ENCODE measurements at places on chromosomes 1 and 21.
A peak's percentile ranks its signal among the peaks of the same experiment; 100 is the strongest.

GRCh38 chr1:235625340-235625739 is 24.2 kb downstream of the GNG4 start:
- DNase-seq: no peak

DNA sequence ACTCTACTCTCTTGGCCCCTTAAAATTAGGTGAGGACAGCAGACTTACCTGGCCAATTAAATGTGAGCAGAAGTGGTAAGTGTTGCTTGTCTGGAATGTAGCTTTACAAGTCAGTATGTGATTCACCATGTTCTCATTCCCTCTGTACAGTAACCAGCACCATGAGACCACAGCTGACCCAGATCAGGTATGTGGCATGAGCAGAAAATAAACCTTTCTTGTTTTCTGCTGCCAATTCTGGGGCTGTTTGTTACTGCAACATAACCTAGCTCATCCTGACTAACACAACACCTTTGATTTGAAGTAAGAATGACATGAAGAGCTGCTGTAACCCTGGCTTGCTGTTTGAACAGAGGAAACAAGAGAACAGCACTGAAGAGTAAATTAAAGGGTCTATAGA is 24.9 kb downstream of the ITPKB start:
- DNase-seq: no peak

GRCh38 chr21:18716578-18717138 is 313.1 kb upstream of the TMPRSS15 start:
- no peak for DNase-seq

DNA sequence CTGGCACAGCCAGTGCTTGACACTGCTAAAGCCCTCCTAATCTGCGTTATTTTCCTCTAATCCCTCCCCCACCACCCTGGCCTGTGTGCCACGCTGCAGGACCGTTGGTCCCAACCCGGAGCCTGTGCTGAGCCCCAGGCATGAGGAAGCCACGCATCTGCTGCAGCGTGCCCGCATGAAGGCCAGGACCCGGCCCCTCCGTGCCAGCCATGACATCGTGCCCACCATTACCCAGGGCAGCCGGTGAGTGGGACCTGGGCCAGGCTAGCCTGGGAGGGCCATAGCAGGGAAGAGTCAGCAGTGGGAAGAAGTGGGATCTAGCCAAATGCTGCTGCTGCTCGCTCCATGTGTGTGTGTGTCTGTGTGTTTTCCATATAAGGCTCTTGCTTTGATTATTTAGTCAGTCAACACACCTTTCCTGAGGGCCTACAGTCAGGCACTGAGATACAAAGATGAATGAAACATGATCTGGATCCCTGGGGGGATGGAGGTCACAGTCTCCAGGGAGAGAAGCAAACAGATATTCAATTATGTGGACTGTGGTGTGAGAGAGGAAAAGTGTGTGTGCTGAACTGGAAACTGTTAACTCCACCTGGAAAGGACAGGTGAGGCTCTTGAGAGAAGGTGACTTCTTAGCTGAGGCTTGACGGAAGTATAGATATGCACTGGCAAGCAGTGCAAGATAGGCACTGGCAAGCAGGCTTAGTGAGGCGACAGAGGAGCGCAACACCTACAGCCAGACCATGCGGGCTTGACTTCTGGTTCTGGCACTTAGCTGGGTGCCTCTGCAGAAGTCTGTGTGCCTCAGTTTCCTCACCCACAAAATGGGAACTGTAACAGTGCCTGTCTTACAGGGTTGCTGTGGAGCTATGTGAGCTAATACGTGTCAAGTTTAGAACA is 15.9 kb downstream of the KIAA1614 start:
- DNase-seq: no peak

GRCh38 chr1:169925505-169926482 is 32.1 kb upstream of the SCYL3 start:
- DNase-seq: peak; percentile 60

DNA sequence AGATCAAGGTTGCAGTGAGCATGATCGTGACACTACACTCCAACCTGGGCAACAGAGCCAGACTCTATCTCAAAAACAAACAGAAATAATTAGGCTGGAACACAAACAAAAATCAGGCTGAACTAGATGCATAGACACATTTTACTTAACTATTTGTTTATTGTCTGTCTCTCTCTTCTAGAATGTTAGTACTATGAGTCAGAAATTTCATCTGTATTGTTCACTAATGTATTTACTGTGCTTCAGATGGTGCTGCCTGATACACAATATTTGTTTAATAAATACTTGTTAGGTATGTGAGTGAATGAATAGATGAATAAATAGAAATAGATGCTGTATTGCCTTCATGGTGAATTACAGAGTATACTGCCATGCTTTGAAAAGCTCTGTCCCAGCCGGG is 6.0 kb upstream of the LIN28A start:
- DNase-seq: no peak

GRCh38 chr1:150567717-150568593 is 11.5 kb downstream of the MCL1 start:
- peak; percentile 96 for DNase-seq

GRCh38 chr1:44672254-44672955 is 1.9 kb downstream of the TMEM53 start:
- peak; percentile 79 for DNase-seq

DNA sequence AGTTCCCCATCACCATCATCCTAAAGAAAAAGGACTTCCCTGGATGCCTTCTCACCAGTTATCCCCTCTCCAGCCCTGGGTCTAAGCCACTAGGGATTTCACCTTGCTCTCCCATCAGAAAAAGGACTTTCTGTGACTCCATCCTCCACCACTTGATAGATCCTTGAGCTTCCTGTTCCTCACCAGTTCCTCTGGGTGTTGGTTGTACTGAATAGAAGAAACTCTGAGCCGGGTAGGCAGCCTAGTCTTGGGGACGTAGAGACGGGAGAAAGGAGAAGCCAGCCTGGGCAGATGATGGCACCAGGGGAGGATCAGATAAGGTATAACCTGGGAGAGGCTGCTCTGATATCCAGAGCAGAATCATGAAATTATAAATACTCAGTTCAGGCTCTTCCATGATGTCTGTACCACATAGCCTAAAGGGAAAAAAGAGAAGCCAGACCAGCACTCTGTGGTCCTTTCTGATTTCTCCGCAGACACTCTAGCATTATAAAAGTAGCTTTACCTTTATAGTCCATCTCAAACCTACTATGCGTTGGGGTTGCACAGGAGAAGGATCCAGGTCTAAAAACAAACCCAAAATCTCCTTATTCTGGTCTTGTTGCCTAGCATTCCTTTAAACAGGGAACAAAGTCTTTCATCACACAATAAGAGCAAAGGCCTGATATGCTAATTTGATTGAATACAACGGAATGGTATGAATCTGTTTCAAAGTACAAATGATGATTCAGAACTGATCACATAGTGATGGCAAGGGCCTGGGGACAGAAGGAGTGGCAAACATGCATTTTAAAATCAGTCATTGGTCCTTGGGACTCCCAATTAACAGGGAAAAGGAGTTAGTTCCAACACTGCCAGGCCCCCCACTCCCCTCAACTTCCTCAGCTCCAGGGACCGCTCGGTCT is 1.2 kb upstream of the CD34 start:
- no peak for DNase-seq

- DNase-seq: peak; percentile 62
Observed at GRCh38 chr1:175317309-175317708, 124.7 kb upstream of the KIAA0040 start.
